ENCODE measurements at places on chromosomes 7 and 10. TPM values are rescaled to one million over a fixed set of nuclear protein-coding genes. Genes with fewer than 3 reads are reported as not detected.

GRCh38 chr7:156363751-156364150 is 276.8 kb upstream of the RNF32 start:
- no peak for DNase-seq
- peaks cover 99% of the 10 kb centered on the region for H3K27me3 ChIP-seq
- H3K4me1 ChIP-seq, result no peaks in the 10 kb centered on the region
- H3K27ac ChIP-seq, result no peak overlapping the region

DNA sequence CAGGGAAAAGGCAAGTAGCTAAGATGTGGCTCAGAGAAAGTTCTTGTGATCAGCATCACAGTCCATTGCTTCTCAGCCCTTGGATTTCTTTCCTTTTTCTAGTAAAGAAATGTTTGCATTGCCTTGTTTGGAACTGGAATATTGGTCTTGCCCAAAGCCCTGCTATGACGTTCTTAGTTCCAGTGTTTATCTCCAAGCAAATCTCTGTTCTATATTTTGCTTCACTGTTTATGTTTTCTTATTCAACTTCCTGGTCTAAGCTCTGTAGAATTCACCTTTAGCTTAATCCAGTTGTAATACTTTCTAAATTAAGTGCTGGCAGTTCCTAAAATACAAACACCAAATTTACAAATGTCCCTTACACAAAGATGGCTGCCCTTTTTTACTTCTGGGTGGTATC is 88.7 kb upstream of the ZNF438 start:
- H3K4me3 ChIP-seq, result no peak overlapping the region
- H3K27ac ChIP-seq, result no peak overlapping the region
- H3K36me3 ChIP-seq, result no peaks in the 10 kb centered on the region
- DNase-seq, result no peak

- no peak overlapping the region for H3K4me3 ChIP-seq
- no peaks in the 10 kb centered on the region for H3K36me3 ChIP-seq
- no peaks in the 10 kb centered on the region for H3K27me3 ChIP-seq
- no peak overlapping the region for H3K27ac ChIP-seq
- DNase-seq, result no peak
These were observed 1.0 kb upstream of the PILRA start for GRCh38 chr7:100372256-100372655.

- DNase-seq, result no peak
- no peaks in the 10 kb centered on the region for H3K36me3 ChIP-seq
- no peak overlapping the region for H3K4me3 ChIP-seq
- peaks cover 36% of the 10 kb centered on the region for H3K4me1 ChIP-seq
- no peaks in the 10 kb centered on the region for H3K27me3 ChIP-seq
These were observed 19.0 kb upstream of the PFKP start for GRCh38 chr10:3048119-3049019.

DNA sequence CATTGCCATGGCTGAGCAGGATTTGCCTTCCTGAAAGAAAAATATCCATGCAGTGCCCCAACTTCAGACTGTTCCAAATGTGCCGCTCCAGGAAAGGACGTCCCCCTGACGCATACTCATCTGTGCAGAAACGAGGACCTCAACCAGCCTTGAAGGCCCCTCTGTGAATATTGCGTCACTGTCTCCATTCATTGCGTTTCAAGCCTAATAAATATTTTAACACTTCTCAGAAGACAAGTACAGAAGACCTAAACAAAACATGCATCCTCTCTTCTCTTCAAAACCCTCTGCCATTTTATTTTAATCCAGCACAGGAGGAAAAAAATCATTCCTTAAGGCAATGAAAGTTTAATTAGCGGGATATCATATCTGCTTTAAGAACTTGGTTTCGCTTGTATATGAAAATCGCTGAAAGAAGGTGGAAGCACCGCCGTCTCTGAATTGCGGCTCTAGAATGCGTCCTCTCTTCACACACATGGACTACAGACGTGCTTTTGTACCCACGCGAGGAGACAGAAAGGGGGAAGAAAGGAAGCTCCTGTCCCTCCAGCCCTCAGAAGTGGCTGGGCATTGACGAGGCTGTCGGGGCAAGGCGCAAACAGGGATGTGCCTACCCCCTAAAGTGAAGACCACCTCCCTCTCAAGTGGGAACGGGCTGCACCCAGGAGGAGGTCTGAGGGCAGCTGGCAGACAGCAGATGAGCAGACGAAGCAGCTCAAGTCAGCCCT is 36.8 kb downstream of the RGS10 start:
- no peaks in the 10 kb centered on the region for H3K27me3 ChIP-seq
- no peak overlapping the region for H3K4me3 ChIP-seq
- no peak for DNase-seq

DNA sequence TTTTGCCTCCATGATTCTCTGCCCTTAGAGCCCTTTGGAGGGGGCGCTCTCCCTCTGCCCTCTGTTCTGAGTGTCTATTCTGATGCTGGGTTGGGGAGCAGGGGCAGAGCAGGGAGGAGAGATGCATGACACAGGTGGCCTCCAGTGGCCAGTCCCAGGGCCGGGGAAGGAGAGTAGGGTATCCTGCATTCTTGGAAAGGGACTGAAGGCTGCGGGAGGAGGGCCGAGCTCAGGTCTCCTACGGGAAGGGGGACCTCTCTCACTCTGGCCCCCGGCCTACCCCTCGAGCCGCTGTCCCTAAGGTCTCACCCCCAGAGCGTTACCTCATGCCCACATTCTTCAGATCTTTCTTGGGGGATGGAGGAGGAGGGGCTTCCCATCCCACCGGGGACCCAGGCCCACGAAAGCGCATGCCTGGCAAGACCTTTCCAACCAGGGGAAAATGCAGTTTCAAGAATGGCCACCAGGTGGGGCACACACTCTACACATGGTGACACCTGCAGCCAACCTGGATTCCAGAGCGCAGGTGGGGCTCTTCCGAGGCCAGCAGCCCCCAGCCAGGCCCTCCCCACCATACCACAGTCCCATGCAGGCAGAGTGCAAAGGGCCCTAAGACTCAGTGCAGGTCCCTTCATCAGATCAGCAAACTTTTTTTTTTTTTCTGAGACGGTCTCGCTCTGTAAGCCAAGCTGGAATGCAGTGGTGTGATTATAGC is 86.4 kb downstream of the MYL10 start:
- no peak overlapping the region for H3K27ac ChIP-seq
- no peaks in the 10 kb centered on the region for H3K36me3 ChIP-seq
- H3K4me1 ChIP-seq, result no peaks in the 10 kb centered on the region

GRCh38 chr10:73810735-73811465 is 498 bp downstream of the NDST2 start:
- H3K27ac ChIP-seq, result 0 out of 2 replicates have a peak overlapping the region, but pooled peaks have one; percentile 38
- no peak for DNase-seq
- H3K4me1 ChIP-seq, result peaks cover 9% of the 10 kb centered on the region
- H3K36me3 ChIP-seq, result peaks cover 23% of the 10 kb centered on the region

- peaks cover 30% of the 10 kb centered on the region for H3K4me1 ChIP-seq
- no peak for DNase-seq
- peak overlapping the region; percentile 55 for H3K27ac ChIP-seq
- no peaks in the 10 kb centered on the region for H3K27me3 ChIP-seq
These were observed 131.4 kb downstream of the SRPK2 start for GRCh38 chr7:105257338-105257737.

DNA sequence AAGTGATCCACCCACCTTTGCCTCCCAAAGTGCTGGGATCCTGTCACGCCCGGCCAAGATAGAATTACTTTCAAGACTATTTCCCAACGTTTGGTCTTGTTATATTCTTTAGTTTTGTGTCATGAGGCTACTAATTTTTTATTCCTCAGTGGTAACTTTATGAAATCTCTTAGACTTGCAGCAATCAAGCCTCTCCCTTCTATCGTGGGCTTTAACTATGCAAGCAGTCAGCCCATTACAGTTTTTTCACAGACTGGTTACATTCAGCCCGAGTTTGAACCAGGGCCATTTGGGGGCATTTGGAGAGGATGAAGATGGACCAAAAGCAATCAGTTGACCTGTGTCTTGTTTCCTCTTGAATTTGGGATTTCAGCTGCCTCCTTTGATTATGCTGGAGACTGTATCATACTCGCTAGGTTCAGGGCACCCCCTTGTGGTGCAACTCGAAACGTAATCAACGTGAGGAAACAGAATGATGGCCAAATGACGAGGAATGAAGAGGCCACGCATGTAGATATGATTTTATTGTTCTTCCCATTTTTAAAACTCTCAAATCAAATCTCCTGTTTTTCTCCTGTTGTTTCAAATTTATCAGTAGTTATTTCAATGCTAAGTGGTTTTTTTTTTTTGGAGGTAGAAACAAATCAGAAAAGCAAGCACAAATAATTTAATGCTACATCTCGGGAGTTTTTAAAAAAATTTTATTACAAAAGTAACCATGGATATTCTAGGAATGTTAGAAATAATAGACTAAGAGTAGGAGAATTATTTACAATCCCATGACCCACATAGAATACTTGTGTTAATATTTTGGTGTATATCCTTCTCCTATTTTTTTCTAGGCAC is 151.6 kb downstream of the KIAA1217 start:
- H3K36me3 ChIP-seq, result no peaks in the 10 kb centered on the region
- H3K27me3 ChIP-seq, result no peaks in the 10 kb centered on the region
- no peaks in the 10 kb centered on the region for H3K4me1 ChIP-seq
- DNase-seq, result peak; percentile 61

- H3K4me3 ChIP-seq, result no peak overlapping the region
- no peak for DNase-seq
- H3K27ac ChIP-seq, result no peak overlapping the region
- H3K36me3 ChIP-seq, result no peaks in the 10 kb centered on the region
- H3K4me1 ChIP-seq, result no peaks in the 10 kb centered on the region
- peaks cover 76% of the 10 kb centered on the region for H3K27me3 ChIP-seq
These were observed 330.9 kb upstream of the COBL start for GRCh38 chr7:51647486-51647885.

GRCh38 chr10:10498781-10499180 is 518.9 kb upstream of the CELF2 start:
- H3K4me1 ChIP-seq, result no peaks in the 10 kb centered on the region
- no peak for DNase-seq
- no peaks in the 10 kb centered on the region for H3K36me3 ChIP-seq
- no peak overlapping the region for H3K27ac ChIP-seq

DNA sequence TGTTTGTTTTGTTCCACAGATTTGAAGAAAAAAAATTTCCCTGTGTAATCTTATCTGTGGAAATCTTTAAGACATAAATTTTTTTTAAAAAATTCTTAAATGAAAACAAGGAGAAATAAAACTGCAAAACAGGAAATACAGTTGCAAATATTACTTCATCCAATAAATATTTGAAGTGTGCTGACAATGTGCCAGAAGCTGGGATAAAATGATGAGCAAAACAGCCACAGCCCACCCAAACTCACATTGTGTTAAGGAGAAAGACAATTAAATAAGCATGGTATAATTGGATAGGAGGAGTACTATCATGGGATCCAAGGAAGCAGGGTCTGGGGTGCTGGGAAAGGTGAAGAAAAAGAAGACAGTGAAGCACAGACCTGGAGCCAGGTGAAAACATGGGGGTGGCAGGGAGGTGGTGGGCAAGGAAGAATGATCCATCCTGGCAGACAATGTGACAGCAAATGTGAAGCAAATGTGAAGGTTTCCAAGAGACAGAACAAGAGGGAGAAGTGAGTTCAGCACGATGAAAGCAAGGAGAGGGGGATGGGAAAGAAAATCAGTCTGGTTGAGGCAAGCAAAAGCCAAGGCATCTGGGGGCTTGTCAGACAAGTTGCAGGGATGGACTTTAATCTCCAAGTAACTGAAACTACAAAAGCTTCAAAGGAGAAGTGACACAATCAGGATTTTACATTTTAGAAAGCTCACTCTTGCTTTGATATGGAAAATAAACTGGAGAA is 135.9 kb downstream of the HIBADH start:
- H3K4me1 ChIP-seq, result no peaks in the 10 kb centered on the region
- H3K4me3 ChIP-seq, result no peak overlapping the region

DNA sequence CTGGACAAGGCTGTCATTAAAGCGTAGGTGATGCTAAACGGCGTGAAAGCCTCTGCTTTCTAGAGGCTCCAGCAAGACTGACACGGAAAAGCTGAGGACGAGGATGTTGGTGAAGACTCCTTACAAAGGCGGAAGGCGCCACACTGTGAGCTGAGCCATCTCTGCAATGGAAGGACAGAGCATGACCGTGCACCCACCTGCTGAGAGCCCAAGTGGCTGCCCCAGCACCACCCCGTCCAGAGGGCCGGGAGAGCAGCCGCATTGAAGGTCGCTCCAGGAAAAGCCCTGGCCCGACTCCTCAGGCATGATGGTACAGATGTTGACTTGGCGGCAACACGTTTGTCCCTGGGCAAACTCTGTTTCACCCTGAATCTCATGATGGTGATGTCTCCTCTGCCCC is 492.7 kb downstream of the DNAJB6 start:
- H3K4me3 ChIP-seq, result no peak overlapping the region
- no peaks in the 10 kb centered on the region for H3K4me1 ChIP-seq
- H3K27me3 ChIP-seq, result peaks cover 92% of the 10 kb centered on the region
- no peaks in the 10 kb centered on the region for H3K36me3 ChIP-seq
- no peak for DNase-seq
- no peak overlapping the region for H3K27ac ChIP-seq

DNA sequence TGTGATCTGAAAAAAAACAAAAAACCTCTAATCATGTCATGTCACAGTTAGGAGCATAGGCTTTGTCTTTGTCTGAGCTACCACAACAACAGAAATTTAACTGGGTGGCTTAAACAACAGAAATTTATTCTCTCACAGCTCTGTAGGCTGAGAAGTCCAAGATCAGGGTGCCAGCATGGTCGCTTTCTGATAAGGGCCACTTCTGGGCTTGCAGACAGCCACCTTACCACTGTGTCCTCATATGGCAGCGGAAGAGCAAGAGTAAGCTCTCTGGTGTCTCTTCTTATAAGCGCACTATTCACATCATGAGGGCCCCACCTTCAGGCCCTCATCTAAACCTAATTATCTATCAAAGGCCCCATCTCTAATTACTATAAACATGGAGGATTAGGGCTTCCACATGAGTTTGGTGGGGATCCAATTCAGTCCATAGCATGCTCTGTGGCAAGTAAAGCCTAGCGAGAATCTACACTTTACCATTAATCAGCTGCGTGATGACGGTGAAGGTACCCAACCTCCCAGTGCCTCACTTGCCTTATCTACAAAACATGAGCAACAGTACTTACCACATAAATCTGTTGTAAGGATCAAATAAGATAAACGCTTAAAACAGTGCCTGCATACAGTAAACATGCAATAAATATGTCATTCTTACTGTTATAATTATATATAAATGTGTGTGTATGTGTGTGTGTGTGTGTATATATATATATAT is 17.3 kb downstream of the ZNF438 start:
- no peaks in the 10 kb centered on the region for H3K36me3 ChIP-seq
- H3K4me3 ChIP-seq, result no peak overlapping the region
- DNase-seq, result no peak
- no peak overlapping the region for H3K27ac ChIP-seq

GRCh38 chr7:48087349-48087748 is 1.7 kb upstream of the UPP1 start:
- peaks cover 17% of the 10 kb centered on the region for H3K36me3 ChIP-seq
- peaks cover 76% of the 10 kb centered on the region for H3K4me1 ChIP-seq
- no peaks in the 10 kb centered on the region for H3K27me3 ChIP-seq
- peak overlapping the region; percentile 22 for H3K4me3 ChIP-seq
- H3K27ac ChIP-seq, result peak overlapping the region; percentile 98

- peak overlapping the region; percentile 71 for H3K27ac ChIP-seq
- H3K4me3 ChIP-seq, result peak overlapping the region; percentile 99
- peaks cover 32% of the 10 kb centered on the region for H3K36me3 ChIP-seq
- no peaks in the 10 kb centered on the region for H3K27me3 ChIP-seq
- DNase-seq, result no peak
These were observed 1.4 kb downstream of the ITGB1 start for GRCh38 chr10:32956365-32957197.

ATG9B gene
- total RNA-seq, result 13.7 TPM

NEURL1 gene
- total RNA-seq, result 4.8 TPM

CAPZA2 gene
- total RNA-seq, result 203 TPM

ANKRD1 gene
- total RNA-seq, result 6.7 TPM

UNCX gene
- total RNA-seq, result not detected

PLOD3 gene
- 93.2 TPM for total RNA-seq

C7orf57 gene
- total RNA-seq, result 2.5 TPM

WDR86 gene
- total RNA-seq, result 12.4 TPM

GATAD1 gene
- 39.4 TPM for total RNA-seq

ARMC3 gene
- total RNA-seq, result 14.4 TPM

Data from PC-9 (cell line).